Epithelial cell of proximal tubule (primary cell): ENCODE measurements at places on chromosomes 3 and 15. TPM values are rescaled to one million over a fixed set of nuclear protein-coding genes. Genes with fewer than 3 reads are reported as not detected.

DNA sequence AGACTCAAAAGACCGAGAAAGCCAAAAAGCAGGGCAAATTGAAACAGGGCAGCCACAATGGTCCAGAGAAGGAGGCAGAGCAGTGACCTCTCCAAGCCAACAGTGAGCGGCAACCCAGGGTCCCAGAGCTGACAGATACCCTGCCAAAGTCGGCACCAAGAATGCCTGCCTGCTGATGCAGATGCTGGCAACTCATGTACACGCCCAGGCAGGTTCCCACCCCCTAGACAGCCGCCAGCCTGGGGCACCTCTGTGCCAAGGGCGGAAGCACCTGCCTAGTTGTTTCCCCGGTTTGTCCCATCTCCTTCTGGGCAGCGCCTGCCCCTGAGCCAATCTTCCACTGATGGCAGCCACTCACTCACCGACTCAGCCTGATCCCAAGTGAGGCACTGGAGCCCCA lies 22.1 kb downstream of the KLHL25 start:
- no peak for DNase-seq

The KIF15 gene
- total RNA-seq = 11.8 and 16.6 TPM in 2 replicates

- no peak for DNase-seq
Observed at GRCh38 chr3:19994796-19995195, 17.3 kb downstream of the PP2D1 start.

DNA sequence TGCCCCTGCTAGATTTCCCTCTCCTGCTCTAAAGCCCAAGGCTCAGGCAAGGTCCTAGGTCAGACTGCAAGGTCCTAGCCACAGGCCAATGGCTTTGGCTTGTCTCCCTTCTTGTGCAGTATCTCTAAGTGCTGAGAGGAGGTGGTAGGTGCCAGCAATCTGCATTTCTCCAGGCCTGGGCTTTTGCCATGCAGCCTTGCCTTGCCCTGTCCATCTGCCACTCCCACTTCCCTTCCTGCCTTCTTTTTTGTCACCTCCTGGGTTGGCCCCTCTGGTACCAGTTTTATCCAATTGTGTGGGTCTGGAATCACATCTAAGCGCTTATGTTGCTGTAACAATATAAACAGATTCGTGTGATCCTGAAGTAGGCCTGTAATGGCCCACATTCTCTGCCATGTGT lies 109.9 kb downstream of the MYRIP start:
- no peak for DNase-seq

- no peak for DNase-seq
Observed at GRCh38 chr3:154818676-154819255, 261.4 kb upstream of the MME start.

DNA sequence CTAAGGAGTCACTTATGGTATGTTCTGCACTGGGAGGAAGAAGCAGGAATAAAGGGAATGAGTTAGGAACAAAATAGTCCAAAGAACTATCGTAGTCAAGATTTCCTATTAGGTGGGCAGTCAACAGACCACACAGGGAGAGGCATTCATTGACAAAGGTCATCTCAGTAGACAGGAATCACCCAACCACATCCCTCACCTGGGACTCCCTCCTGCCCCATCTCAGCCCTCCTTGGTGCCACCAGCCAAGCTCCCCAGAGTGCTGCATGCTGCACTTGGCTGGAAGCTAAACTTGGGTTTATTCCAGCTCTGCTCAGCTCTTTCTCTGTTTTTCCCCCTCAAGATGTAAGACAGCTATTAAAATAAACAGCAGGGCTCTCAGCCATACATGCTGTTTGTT lies 72.3 kb upstream of the CTNNB1 start:
- no peak for DNase-seq

The ARGFX gene
- not detected in 2 replicates for total RNA-seq

- no peak for DNase-seq
Observed at GRCh38 chr3:190902292-190902691, 39.8 kb upstream of the GMNC start.

DNA sequence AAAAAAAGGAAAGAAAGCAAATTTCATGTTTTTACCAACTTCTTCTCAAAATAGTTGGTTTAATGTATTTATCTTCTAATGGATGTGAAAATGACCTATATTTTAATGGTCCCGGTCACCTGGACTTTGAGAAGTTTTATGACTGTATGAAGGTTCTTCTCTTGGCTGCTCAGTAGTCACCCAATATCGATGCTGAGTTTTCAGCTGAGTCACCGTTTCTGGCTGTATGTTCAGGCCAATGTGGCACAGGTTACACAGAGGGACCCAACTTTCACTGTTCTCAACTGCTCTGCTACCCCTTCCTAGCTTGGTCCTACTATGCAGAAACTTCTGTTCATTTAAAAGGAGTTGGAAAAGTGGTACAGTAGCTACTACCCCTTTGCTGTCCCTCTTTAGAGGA lies 25.8 kb downstream of the VGLL3 start:
- DNase-seq = no peak

DNA sequence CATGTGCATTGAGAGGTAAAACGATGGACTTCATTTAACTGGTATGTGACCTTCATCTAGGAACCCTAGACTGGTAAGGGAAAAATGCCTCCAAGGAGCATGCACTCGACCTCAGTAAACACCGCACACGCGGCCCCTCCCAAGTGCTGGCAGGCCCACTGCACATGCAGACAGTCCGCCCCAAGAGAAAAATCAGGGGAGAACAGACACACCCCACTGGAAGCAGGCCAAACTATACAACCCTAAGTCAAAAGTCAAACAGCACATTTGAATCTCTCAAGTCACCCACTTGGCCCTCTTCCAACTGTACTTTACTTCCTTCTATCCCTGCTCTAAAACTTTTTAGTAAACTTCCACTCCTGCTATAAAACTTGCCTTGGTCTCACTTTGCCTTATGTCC lies 250.1 kb upstream of the HES1 start:
- DNase-seq = no peak

The NRG4 gene
- not detected in 2 replicates for total RNA-seq

- DNase-seq = no peak
Observed at GRCh38 chr3:57143886-57144459, 21.2 kb downstream of the IL17RD start.

DNA sequence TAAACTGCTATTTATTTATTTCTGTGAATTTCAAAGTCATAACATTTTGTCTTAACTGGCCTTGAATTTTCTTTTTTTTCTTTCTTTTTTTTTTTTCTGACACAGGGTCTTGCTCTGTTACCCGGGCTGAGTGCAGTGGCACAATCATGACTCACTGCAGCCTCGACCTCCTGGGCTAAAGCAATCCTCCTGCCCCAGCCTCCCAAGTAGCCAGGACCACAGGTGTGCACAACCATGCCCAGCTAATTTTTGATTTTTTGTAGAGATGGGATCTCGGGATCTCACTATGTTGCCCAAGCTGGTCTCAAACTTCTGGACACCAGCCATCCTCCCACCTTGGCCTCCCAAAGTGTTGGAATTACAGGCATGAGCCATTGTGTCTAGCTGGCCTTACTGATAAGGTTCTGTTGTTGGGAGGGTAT lies 77.4 kb upstream of the TNFSF10 start:
- no peak for DNase-seq

DNA sequence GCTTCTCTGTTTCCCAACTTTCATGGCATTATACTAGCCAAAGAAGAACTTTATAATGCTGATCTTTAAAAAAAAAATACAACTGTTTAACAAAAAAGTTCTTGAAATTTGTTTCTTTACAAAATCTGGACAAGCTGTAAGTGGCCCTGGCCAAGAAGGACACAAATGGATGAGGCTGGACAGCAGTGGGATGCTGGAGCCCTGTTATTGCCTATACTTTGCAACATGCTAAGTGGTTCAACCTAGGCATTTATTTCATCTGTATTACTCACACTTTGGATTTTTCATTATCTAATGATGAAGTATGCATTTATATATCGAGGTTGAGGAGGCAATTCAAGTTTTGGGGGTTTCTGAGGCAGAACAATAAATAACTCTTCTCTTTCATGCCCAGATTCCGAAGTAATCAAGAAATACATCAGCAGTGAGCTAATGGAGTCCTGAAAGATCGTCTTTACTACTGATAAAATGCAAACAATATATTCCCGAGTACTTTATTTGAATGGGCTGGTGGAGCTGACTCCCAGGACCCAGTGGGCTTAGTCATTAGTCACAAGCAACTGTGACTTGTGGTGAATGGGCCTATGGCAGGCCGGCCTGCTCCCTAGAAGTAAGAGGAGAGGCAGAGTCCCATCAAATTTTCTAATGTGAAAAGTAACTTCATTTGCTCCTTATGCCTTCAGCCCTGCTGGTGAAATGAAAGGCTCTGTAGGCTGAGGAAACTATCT lies 177.3 kb upstream of the DPH6 start:
- no peak for DNase-seq

- DNase-seq = no peak
Observed at GRCh38 chr15:71110405-71111180, 4.7 kb upstream of the THSD4 start.

- DNase-seq = no peak
Observed at GRCh38 chr3:4643904-4644547, 150.9 kb downstream of the ITPR1 start.

The SMCO1 gene
- total RNA-seq = not detected in 2 replicates

- DNase-seq = no peak
Observed at GRCh38 chr3:182585532-182586150, 207.7 kb upstream of the ATP11B start.

GRCh38 chr15:87619161-87619960 lies 637.2 kb downstream of the NTRK3 start:
- DNase-seq = no peak

DNA sequence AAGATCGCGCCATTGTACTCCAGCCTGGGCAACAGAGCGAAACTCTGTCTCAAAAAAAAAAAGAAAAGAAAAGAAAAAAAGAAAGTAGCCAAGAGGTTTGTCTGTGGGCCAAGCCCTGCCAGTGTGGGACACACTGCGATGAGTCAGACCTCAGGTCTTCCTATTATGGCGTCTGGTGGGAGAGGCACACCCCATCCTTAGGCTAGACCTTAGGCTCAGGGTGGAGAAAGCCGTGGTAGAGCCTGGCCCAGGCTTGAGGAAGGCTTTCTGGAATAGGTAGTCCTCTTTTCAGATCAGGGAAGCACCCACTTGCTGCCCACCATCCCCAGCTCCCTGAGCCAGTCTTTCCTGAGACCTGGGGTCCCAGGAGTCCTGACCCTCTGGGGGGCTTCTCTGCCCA lies 6.0 kb downstream of the HEMK1 start:
- DNase-seq = no peak

The LRRC2 gene
- not detected in 2 replicates for total RNA-seq

The COL8A1 gene
- total RNA-seq = 60.5 and 83.7 TPM in 2 replicates

DNA sequence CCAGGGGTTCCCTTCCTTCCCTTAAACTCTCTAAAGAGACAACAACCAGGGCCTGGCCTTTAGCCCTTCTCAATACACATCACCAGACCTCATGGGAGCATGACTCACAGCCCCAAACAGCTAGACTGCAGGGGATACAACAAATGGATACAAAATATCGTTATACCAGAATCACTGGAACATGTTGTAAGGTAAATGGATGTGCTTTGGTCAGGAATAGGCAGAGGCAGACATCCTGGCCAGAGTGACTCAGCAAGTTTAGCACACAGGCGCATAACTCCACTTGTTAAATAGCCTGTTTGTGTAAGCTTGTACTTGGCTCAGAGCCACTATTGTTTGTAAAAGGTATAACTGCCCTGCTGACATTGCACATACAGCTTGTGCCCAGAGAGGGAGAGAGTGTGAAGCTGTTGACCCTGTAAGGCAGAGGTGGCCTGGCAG lies 18.3 kb downstream of the TMED3 start:
- DNase-seq = no peak

The LSG1 gene
- 29.1 and 29.7 TPM in 2 replicates for total RNA-seq

DNA sequence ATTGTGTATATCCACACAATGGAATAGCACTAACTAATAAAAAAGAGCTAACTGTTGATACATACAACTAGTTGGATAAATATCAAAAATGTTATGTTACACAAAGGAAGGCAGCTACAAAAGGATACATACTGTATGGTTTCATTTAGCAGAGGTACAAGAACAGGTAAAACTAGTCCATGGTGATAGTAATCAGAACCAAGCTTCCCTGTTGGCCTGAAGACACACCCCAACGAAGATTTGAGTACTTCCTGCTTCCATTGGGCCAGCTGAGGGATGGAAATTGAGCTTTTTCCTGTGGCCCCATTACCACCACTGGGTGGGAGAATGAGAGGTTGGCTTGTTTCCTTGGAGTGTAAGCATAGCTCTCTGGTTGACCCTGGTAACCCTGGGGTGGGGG lies 117.3 kb upstream of the CADPS start:
- no peak for DNase-seq

The EPHA3 gene
- 0.06 TPM in 1 of 2 replicates, not detected in the other for total RNA-seq

- no peak for DNase-seq
Observed at GRCh38 chr15:85793641-85794597, 806 bp downstream of the KLHL25 start.

DNA sequence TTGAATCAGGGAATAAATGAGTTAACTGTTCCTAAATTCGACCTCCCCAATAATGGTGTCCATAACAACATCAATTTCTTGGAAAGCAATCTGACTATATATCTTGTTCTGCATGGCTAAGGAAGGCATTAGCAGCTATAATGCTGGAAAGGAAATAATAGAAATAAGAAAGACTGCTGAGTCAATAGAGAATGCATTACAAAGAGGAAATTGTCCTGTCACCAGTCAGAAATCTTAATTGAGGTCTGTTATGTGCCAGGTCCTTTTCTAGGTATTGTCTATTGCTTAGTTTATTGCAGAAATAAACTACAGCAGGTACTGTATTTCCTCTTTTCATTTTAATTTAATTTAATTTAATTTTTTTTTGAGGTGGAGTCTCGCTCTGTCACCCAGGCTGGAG lies 5.9 kb upstream of the PPP1R2 start:
- DNase-seq = no peak

DNA sequence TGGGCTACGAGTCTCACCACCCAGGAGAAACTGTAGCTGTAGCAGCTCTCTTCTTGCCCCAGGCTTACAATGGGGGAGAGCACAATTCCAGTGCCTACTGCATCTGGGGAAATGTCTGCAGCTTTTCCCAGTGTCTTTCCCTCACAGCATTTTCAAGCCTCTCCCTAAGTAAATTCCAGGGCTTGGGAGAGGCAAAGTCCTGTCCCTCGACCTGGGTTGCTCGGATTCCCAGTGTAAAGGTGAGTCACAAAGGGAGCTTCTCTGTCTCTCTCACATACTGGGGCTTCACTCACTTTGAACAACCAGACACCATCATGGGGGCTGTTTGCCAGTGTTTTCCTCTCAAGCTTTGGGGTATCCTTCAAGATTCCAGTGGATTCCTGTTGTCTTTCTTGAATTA lies 689.4 kb upstream of the NAALADL2 start:
- no peak for DNase-seq

DNA sequence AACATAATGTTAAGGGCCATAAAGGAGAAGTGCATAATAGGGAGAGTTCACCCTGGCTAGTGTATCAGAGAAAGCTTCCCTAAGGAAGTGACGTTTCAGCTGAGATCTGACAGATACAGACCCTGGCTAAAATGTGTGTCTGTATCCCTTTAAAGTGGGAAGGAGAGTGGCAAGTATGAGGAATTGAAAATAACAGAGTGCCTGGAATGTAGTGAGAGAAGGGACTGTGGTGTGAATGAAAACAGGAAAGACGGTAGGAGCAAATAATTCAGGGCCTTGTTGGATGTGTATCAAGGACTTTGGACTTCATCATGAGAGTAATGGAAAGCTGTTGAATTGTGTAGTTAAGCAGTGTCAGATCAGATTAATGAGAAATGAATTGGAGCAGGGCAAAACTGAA lies 30.5 kb downstream of the NEO1 start:
- DNase-seq = peak; percentile 39

GRCh38 chr15:84778194-84778593 lies 29.8 kb downstream of the ZNF592 start:
- DNase-seq = no peak
